ENCODE measurements at places on chromosomes 16 and 17.

- DNase-seq, result no peak
These were observed 45.9 kb downstream of the ABAT start for GRCh38 chr16:8720080-8720966.

DNA sequence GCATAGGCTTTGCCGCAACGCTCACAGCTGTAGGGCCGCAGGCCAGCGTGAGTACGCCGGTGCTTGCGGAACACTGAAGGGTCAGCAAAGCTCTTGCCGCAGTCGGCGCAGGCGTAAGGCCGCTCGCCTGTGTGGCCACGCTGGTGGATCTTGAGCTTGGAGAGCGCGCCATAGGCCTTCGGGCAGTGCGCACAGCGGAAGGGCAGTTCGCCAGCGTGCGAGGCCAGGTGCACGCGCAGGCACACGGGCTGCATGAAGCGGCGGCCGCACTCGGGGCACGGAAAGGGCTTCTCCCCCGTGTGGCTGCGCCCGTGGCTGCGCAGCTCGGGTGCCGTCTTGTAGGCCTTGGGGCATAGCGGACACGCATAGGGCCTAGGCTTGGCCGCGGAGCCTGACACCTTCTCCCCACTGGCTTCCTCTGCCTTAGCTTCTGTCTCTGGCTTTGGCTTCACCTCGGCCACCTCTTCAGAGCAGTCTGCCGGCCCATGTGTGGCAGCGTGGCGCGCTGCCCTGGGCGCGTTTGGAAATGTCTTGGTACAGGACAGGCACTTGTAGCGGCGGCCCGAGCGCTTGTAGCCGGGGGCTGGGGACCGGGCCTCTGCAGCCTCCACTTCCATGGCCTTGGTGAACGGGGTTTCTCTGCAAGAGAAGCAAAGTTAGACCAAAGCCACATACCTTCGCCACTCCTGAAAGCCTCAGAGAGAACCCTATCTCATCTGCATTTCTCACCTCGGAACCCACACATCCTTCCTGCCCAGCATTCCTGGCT lies 10.0 kb downstream of the ZNF668 start:
- DNase-seq, result no peak

GRCh38 chr17:71934520-71934919 lies 186.3 kb upstream of the SOX9 start:
- DNase-seq, result no peak

DNA sequence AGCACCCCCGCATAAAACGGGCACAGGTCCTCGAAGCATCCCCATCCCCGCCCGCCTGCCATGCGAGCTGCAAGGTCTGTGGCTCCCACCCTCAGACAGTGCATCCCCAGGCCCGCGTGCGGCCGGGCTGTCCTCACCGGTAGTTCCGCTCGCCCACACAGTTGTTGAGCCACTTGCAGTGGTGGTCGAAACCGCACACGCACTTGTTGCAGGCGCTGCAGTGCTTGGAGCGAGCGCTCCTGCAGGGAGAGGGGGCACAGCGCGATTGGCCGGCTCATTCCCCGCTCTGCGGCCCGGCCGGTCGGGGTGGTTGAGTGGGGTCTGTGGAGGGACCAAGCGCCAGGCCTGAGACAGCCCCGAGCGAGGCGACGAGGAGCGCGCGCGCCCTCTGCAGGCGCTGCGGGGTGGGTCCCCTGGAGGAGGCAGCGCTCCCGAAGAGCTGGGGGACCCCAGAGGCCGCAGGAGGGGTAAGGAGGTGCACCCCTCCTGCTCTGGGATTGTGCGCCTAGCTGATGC lies 6.0 kb upstream of the TPPP3 start:
- no peak for DNase-seq

DNA sequence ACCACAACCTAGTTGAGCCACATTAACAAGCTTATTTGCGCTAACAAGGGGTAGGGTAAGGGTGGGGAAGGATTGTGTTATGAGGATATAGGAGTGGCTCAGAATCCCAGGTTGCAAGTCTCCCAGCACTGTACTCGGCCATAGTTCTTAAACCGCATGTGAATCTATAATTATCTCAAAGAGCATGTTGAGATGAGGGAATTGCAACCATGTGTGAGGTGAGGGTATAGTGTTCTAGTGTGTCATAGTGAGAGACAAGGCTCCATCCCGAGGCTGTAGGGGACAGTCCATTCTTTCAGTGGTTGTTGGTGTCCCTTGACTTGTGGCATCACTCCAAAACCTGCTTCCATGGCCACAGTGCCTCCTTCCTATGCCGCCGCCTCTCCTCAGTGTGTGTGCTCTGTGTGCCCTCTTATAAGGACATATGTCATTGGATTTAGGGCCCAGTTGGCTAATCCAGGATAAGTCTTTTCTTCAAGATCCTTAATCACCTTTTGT lies 22.7 kb upstream of the ATP5MC1 start:
- DNase-seq, result no peak

DNA sequence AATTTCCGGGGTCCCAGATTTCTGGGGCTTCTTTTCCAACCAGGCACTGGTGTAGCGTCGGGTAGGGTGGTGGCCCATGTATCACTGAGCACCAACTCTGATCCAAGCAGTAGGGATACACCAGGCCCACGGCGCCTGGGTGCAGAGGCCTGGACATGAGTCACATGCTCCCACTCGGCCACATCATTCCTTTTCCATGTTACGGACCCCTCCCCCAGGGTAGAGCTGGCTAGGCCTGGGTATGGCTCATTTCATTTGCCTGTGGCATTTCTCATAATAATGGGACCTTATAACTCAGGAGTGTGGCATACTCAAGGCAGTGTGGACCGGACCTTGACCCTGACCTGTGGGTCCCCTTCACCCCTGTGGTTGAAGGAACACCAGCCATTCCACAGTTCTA lies 18.0 kb upstream of the NDRG4 start:
- no peak for DNase-seq

DNA sequence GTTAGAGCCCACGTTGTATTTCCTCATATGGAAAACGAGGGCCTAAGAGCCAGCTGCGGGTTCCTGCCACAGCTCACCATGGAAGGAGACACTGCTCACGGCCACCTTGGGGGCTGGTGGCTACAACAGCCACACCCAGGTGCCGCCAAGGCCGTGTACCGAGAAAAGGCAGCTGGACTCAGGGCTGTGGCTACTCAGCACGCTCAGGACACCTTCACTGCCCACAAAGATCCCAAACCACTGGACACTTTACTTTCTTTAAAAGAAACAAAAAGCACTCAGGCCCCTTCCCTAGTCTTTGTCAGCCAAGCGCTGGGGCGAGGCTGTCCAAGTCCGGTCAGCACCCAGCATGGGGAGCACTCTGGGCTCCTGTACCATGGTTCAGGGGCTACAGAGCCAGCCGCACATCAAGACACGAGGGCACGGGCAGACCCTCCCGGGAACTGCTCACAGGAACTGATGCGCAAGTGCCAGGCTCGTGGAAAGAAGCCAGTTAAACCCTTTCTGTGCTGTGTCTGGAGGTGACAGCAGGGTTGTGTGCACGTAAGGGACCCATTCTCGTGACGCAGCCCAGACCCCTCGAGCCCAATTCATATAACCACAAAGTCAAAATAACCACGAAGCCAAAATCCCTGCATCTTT lies 18.5 kb downstream of the SLC16A3 start:
- no peak for DNase-seq

DNA sequence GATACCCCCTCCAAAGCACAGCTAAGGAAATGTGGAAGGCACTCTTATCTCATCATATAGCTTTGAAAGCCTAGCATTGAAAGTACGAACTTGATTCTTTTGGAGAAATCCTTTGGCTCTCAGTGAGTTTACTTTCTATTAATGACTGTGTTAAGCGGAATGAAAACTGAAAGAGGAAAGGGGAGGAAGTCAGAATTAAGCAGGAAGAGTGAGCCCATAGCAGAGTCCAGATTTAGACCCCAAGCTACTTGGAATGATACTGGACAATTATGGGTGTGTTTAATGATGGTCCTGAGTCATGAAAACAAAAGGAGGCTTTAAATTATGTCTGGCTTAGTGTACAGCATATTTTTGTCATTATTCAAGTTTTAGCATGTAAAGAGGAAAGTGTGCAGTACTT lies 42.2 kb downstream of the TENT4B start:
- no peak for DNase-seq

DNA sequence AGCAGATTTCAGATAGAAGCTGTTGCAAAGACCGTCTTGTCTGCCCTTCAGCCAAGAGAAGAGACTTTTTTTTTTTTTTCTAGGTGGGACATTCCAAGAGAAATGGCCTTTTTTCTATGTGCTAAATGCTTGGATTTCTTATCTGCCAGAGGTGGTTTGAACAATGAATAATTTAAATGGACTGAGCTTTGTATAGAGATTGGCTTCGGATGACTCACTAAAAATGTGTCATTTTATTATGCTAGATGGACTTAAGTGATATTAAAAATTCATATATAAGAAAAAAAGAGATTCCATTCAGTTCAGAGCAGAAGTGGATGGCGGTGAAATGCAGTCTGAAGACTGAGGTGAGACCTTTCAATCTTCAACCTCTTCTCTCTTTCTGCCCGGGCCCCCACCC lies 58.4 kb downstream of the MEAK7 start:
- no peak for DNase-seq

DNA sequence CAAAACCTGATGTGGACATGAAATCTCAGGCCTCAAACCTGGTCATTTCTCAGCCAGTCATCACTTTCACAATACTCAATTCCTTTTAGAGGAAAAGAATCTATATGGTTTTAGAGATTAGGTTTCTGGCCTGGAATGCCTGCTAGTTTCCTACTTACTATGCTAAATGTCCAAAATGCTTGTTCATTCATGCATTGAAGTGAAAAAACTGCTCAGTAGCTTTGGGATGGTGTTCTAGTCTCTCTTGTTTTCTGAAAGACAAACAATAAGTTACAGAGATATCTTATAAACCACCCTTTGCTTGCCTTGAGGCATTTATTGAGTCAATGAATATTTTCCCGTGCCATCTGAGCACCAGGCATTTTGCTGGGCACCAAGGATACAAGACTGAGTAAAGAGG lies 1146.5 kb upstream of the GOT2 start:
- DNase-seq, result no peak

- no peak for DNase-seq
These were observed 21.4 kb downstream of the TTLL6 start for GRCh38 chr17:48795444-48796162.

DNA sequence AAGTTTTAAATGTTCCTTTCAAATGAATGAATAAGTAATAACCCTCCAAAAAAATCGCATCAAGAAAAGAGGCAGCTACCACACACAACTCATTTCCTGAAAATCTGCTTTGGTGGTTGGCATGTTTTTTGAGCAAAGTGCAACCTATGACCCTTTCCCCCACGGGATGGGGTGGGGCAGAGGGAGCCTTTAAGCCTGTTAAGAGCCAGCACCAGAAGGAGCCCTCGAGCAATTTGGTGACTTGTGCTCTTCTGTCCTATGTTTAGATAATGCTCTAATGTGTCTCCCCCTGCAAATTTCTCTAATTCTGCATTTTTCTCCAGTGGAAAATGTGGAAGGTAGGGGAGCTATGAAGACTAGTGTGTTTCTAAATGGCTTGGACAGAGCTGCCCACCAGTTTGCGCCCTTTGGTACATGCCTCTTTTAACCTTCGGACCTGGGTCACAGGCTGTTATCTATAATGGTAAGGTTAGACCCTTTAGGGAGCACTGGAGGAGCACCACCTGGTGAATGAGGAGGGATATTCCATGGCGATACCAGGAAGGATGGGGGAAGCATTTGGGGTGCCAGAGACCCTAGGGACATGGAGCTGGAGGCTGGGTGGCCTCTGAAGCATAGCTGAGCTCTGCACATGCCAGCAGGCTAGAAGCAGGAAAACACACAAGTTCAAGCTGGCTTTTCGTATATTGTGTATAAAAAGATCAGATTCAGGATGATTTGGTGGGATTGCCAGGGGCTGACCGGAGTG lies 1.6 kb downstream of the PYCARD start:
- DNase-seq, result no peak

DNA sequence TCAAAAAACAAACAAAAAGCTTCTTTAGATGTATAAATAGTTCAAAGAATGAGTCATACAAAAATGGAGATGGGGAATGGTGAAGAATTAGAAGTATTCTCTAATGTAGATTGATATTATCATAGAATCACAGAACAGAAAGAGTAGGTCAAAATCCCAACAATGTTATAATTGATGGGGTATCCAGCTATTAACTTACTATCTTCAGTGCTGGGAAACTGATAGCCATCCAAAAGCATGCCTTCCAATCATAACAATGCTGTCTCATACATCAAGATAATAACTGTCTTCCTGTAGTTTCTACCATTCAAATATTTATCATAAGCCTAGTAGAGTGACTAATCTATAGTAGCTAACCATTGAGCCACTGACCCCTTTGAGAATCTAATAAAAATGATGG lies 26.7 kb upstream of the GNAO1 start:
- no peak for DNase-seq

- DNase-seq, result no peak
These were observed 199.5 kb downstream of the SNX29 start for GRCh38 chr16:12176051-12176450.

- no peak for DNase-seq
These were observed 89.6 kb downstream of the CDH13 start for GRCh38 chr16:82716361-82716855.

DNA sequence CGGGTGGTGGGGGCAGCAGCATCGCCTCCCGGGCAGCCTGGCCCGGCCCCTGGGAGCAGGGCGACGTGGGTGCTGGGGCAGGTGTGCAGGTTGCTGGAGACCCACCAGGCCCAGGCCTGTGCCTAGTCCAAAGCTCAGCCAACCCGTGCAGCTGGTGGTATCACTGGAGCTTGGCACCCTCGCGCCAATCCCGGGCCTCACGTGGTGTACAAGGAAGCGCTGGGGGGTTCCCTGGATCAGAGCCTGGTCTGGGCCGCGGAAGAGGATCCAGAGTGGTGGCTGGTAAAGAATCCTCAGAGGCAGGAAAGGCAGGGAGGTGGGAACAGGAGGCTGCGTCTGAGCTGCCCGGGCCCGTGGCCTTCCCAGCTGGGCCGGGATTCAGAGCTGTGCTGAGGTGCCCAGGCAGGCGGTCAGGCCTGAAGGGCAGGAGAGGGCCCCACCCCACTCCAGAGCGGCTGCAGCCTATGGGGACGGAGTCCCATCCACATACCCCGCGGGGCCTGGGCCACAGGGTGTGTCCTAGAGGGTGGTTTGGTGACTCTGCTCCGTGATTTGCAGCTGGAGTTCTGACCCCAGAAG lies 36.2 kb downstream of the ZFPM1 start:
- DNase-seq, result no peak

- no peak for DNase-seq
These were observed 15.3 kb downstream of the NLK start for GRCh38 chr17:28057731-28058246.

GRCh38 chr17:15351925-15352324 lies 10.5 kb upstream of the TEKT3 start:
- DNase-seq, result no peak

- no peak for DNase-seq
These were observed 19.4 kb downstream of the RARA start for GRCh38 chr17:40328386-40328766.

Measured in cortex of kidney (tissue), 1 donor.